ENCODE measurements at places on chromosomes 6 and 20.

- DNase-seq = no peak
Measured at GRCh38 chr6:32116674-32117073, 7.5 kb upstream of the TNXB start.

GRCh38 chr6:1625794-1626435, 16.2 kb downstream of the FOXC1 start:
- DNase-seq = no peak

GRCh38 chr6:193773-194310, 98.4 kb upstream of the DUSP22 start:
- no peak for DNase-seq

GRCh38 chr20:9220874-9221547, 152.1 kb downstream of the PLCB4 start:
- DNase-seq = no peak

DNA sequence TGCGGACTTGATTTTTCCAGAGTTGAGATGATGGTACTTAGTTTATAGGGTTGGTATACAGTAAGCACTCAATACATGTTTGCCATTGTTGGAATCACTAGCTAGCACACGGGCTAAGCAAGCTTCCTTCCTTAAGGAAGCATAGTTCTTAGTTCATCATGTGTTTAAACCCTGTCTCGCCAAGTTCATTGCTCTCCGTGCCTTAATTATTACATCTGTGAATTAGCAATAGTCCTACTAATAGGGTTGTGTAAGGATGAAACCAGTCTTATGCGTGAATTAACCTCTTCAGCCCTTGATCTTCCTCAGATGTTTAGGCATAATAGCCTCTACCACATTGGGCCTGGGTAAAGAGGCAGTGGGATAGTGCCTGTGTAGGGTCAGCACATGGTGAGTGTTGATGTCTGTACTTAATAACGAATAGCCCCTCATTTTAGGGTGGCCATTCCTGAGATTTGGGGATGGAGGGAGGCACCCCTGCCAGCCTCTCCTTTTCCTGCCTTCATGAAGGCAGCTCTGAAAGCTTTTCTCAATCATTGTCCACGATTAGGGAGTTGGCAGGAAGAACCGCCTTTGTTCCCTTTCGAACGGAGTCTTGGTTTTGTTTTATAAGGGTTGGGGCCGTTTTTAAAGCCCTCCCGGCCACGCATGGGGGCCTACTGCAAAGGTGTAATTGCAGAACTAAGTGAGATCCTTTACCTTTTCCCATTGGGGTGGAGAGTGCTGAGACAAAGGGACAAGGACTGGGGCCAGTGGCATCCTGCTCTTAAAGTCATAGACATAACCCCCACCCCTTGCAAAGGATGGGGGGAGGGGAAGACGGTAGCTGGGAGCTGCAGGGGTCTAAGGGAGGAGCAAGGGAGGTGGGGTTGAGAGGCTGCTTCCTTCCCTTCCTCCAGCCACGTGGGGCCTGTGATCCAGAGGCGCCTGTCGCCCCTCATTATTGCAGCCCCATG, 2.1 kb downstream of the DNMT3B start:
- no peak for DNase-seq

DNA sequence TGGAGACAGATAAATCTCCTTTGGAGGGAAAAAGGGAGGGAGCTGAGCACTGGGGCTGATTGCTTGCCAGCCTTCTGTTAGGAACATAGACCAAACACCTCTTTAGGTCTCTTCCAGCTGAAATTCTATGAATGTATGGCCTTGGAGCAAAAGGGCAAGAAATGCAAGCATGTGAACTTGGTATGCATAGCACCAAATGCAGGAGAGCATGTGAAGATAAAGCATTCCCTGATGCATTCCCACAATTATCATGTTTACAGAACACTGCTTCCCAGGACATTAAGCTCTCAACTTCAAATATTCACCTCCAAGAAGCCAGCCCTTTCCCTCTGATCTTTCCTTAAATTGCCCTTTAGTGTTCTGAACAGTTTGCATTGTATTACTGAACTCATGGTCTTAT, 15.6 kb downstream of the RIPOR2 start:
- no peak for DNase-seq

DNA sequence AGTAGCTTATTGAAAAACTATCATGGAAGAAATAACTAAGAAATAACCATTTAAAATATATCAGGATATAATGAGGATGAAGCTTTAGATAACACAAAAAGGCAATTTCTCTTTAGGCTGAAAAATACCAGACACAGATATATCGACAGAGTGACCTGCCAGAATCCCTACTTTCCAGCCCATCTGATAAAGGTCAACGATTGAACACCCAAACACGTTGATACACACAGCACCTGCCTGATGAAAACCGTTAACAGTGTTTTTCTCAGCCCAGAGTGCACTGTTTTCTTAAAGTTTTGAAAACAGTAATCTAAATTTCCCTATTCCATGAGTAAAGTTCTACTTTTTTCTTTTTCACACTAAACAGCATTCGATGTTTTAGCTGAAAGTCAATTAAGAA, 143.1 kb upstream of the ESR1 start:
- DNase-seq = no peak

DNA sequence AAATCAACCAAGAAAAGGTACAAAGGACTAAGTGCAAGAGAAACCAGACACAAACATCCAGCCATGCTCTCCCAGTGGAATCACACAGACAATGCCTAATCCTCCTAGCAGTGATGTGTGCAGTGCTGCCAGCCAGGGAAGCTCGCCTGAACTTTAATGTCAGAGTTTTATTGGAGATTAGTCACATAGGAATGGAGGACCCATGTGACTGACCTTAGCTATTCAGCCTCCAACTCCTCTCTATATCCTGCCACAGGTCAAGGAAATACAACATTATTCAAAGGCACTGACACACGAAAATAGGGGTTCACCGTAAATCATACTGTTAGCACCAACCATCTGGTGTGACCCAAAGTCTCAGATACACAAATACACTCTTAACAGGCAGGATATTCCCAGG, 684.6 kb downstream of the DOK5 start:
- no peak for DNase-seq

DNA sequence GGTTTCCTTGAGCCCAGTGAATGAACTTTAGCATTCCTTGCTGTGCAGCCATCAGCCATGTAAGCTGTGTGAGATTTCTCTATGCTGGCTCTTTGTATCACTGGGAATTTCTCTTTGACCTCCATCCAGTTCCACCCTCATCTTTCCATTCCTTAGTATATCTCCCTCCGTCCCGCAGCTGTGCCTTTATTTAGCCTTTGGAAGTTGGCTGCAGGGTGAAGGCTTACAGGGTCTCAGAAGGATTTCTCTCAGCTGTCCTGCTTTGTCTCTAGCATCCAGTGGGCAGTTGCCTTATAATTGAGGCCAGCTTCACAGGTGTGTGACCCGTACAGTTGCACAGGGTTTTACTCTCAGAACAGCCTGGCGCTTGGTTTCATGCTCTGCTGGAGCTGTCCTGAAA, 144.3 kb downstream of the PXDC1 start:
- no peak for DNase-seq

DNA sequence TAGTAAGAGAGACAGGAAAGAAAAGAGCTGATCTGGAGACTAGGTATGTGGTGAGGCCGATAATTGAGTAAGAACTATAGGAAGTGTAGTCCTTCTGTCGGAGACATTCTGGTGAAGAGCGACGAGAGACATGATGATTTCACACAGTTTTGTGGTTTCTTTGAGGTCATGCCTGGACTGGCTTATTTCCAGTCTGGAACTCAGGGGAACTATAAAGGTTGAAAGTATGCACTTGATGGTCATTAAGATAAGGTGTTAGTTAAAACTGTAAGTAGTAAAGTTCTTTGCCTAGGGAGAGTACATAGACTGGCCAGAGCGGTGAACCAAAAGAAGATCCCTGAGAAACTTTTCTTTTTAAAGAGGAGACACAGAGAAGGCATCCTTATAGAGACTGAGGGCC, 68.8 kb downstream of the RFX6 start:
- DNase-seq = no peak

- DNase-seq = no peak
Measured at GRCh38 chr6:48048451-48049146, 62.4 kb downstream of the PTCHD4 start.

DNA sequence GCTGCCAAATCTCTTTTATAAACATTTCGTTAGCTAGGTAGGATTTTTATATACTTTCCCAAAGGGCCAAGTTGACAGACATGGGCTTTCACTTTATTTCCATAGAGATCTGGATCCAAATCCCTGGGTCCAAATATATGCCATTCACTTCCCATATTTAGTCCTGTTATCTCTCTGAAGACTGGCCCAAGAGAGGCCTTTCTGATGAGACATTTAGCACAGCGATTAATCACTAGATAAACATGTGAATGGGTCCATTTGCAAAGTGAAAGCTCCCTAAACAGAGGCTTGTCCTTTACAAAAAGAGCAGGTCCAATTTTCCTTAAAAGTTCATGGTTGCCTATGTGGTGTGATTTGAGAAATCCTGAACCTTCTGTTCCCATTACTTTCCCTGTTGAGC, 132.6 kb downstream of the TRMT11 start:
- no peak for DNase-seq

GRCh38 chr6:162817196-162817595, 89.4 kb downstream of the PACRG start:
- no peak for DNase-seq

- DNase-seq = peak; percentile 29
Measured at GRCh38 chr6:8481727-8482126, 46.4 kb upstream of the SLC35B3 start.

GRCh38 chr6:84804720-84805119, 40.3 kb upstream of the TBX18 start:
- DNase-seq = no peak

GRCh38 chr6:160174681-160175080, 53.1 kb downstream of the SLC22A1 start:
- no peak for DNase-seq

- no peak for DNase-seq
Measured at GRCh38 chr6:169409742-169410312, 156.2 kb upstream of the THBS2 start.

DNA sequence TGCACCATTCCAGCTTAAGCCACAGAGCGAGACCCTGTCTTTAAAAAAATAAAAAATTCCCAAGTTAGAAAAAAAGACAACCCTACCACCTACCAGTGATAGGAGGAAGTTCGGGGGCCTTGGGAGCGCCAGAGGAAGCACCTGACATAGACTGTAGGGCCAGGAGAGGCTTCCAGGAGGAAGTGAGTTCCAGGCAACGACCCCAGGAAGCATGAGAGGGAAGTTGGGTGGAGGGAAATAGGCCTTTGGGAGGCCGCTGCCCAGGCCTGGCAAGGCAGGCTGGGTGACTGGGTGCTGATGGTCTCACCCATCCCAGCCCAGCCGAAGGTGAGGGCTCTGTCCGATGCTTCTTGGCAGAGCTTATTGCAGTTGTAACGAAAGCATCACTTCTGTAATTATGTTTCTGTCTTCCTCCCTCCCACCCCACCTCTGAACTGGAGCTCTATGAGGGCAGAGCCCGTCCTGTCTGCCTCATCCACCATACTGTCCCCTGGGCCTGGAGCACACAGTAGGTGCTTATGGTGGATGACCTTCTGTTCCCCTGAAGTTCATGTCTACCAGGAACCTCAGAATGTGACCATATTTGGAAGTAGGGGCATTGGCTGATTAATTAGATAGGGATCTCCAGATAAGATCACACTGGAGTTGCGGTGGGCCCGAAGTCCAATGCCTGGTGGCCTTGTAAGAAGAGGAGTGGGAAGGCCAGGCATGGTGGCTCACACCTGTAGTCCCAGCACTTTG, 54.1 kb downstream of the UBE2V1 start:
- DNase-seq = no peak

DNA sequence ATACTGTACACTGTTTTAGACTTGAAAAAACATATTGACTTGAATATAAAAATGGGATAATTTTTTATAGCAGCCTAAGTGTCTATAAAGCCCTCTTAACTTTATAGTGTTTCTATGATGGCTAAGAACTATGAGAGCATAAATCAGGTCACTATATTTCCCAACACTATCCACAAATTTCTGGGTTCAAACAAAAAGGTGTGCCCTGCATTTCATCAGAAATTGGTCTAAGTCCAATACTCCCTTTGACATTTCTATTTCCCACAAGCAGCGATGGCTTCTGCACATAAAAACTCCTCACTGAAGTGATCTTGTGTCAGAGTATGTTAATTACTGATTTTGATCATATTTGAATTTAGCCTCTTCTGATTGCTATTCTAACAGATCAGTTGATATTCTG, 143.9 kb downstream of the WDR27 start:
- DNase-seq = no peak

DNA sequence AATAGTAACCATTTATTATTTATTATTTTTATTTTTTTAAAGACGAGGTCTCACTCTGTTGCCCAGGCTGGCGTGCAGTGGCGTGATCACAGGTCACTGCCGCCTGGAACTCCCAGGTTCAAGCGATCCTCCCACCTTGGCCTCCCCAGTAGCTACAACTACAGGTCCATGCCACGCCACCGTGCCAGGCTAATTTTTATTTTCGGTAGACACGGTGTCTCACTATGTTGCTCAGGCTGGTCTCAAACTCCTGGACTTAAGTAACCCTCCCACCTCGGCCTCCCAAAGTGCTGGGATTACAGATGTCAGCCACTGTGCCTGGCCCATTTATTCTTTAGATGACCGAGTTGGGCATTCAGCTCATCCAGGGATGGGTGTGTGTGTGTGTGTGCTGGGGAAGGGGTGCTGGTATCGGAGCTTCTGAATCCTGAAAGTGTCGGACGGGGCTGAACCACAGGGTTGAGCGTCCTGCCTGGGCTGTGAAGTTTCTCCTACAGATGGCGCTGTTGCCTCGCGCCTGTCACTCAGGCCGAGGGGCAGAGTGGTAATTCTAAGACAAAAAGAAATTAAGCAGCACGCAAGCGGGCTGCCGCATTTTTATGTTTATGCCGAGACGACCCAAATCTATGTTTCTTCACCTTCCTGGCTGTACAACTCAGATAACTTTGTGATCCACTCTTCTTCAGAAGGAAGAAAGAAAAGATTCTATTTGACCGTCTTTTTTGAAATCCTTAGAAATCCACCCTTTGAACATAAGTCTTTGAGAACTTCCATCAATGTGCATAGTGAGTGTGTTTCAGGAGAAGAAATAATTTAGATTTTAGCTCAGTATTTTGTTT, 252.8 kb downstream of the CDH26 start:
- peak; percentile 29 for DNase-seq

- DNase-seq = no peak
Measured at GRCh38 chr20:33127422-33128097, 40.4 kb upstream of the BPIFA2 start.

- DNase-seq = no peak
Measured at GRCh38 chr6:26183581-26184366, 96.5 kb downstream of the HFE start.

GRCh38 chr6:21754891-21755290, 161.3 kb downstream of the SOX4 start:
- DNase-seq = no peak

- DNase-seq = no peak
Measured at GRCh38 chr20:34562641-34563040, 4.1 kb downstream of the MAP1LC3A start.

GRCh38 chr6:149285626-149286025, 31.9 kb upstream of the TAB2 start:
- DNase-seq = no peak
